ENCODE measurements at places on chromosomes 7 and 10.

GRCh38 chr10:104040382-104040781 is 45.3 kb downstream of the COL17A1 start:
- DNase-seq = no peak

- no peak for DNase-seq
These were observed 410.4 kb upstream of the NPVF start for GRCh38 chr7:25638590-25639244.

- DNase-seq = no peak
These were observed 496.4 kb downstream of the KIF20B start for GRCh38 chr10:90197766-90198165.

GRCh38 chr10:52703451-52703850 is 69.1 kb downstream of the MBL2 start:
- DNase-seq = no peak

GRCh38 chr10:81920213-81920829 is 45.3 kb downstream of the NRG3 start:
- peak; percentile 47 for DNase-seq

DNA sequence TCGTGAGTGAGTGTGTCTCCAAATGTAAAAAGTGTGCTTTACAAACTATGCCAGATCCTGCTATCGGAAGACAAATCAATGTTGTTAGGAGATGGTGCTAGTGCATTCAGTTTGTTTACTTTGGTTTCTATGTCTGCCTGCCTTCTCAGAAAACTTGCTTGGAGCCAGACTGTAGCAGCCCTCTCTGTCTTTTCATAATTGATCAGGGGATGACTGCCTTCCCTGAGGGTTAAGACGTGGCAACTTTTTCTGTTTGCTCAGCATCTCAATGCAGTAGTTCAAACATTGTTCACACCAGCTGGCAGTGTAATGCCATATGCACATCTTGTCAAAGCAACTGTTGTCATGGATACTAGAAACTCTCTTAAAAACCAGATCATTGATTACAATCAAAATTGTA is 118.5 kb downstream of the FOXP2 start:
- no peak for DNase-seq

GRCh38 chr7:1053002-1053411 is 8.7 kb downstream of the GPR146 start:
- DNase-seq = no peak

GRCh38 chr7:131057794-131058070 is 269.9 kb upstream of the MKLN1 start:
- DNase-seq = peak; percentile 28

All from hematopoietic multipotent progenitor cell treated with erythropoietin and hydrocortisone succinate and interleukin-3 and kit ligand, for 6 days (in vitro differentiated cells).